Stimulated activated CD4-positive, alpha-beta T cell treated with anti-CD3 and anti-CD28 coated beads, TNF-alpha, amount 100 ng/mL, for 1 hour (primary cell): ENCODE measurements at places on chromosomes 4 and X.

DNA sequence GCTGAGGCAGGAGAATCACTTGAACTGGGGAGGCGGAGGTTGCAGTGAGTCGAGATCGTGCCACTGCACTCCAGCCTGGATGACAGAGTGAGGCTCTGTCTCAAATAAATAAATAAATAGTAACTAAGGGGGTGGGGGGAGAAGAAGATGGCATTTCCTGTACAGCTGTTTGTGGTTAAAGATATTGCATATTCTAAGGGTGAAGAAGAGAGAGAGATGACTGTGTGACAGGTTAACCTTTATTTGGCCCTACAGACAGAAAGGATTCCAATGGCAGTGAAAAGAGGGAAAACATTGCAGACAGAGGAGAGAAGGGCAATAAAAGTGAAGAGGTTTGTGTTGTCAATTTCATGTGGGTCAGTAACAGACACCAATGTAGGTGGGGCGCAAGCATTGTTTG, 9.4 kb downstream of the TASL start:
- DNase-seq: no peak

DNA sequence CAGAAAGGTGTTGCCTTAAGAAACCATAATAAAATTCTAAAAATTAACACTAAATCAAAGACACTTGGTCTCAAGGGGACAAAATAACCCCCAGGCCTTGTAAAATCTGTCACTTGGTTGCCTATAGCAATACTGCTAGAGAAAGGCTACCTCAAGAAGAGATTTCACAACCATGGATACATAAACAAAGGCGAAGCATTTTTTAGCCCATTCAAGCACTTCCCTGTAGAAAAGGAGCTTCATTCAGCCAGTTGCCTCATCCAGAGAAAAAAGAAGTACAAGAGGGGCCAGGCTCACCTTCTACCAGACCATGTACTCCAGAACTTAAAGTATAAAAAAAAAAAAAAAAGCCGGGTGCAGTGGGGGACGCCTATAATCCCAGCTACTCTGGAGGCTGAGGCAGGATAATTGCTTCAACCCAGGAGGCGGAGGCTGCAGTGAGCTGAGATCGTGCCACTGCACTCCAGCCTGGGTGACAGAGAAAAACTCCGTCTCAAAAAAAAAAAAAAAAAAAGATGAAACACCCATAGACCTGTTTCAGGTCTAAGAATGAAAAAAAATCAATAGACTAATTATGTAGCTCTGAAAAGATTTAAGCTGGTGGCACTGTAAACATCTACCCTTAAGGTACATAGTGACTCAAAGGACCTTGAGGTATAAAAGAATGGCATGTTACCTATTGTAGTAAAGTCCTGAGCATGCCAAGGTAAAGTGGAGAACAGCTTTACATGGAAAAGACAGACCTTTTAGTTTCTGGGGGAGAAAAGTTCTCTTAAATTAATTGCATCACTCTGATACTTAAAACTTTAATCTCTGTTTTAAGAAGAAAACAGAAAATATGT, 18.0 kb downstream of the RUFY3 start:
- DNase-seq: no peak

- no peak for DNase-seq
These were observed 43.8 kb downstream of the GEMIN8 start for GRCh38 chrX:13985697-13986435.

DNA sequence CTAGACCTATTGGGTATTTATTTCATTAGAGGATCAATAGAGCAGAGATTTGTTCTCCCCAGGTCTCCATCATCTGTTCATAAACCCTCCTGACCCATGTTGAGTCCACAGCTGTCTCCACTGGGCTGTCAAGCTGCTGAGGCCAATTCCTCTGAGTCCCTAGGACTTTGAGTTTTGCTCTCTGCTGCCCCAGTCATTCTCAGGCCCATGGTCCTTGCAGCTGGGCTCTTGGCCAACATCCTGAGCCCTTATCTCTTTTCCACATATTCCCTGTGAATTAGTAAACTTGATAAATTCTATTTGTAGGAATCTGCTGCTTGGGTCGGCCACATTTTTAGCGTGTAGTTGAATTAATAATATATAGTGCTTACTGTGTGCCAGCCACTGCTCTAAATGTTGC, 41.9 kb downstream of the FHL1 start:
- DNase-seq: no peak

DNA sequence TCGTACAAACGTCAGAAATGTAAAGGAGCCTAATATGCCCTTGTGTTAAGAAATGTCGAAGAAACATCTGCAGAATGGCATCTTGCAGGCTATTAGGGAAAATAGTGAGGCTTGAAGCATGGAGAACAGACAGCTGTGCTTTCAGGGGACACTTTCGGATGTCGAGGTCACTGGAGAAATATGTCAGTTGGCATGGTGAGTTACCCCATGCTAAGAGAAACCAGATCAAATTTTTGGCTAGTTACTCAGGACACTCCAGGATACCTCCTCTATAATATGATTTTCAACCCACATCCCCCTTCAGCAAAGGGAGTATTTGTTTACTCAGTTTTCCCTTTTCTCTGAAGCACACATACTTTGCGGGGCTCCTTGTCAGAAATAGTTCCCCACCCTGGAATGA, 171.4 kb downstream of the GPC3 start:
- DNase-seq: no peak

DNA sequence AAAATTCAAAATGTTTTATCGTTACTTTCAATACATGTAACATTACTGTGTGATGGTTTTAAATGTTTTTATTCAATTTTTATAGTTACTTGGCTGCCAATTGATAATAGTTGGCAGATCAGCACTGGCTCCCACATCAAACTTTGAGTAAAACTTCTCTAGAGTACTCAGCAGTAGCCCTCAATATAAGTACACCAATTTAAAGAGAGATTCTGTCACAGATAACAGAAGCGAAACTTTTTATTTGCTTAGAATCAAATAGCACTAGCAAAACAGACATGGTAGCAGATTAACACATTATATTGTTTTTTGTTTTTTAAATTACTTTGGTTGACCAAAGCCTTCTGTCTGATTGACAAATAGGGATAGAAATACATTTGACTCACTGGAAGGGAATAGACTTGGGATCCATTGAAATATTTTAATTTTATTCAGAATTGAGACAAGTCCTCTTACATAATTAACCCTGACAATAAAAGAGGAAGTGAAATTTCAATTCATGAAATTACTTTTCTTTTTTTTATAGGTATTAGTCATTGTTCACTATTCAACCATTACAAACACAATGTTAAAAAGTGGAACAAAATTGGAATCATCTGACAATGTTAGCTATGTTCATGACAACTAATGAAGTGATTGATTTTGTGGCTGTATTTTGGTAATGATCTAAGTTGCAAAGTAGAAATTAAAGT, 554.9 kb downstream of the KLHL4 start:
- DNase-seq: no peak

GRCh38 chrX:17417372-17417771, 42.4 kb downstream of the NHS start:
- DNase-seq: no peak

DNA sequence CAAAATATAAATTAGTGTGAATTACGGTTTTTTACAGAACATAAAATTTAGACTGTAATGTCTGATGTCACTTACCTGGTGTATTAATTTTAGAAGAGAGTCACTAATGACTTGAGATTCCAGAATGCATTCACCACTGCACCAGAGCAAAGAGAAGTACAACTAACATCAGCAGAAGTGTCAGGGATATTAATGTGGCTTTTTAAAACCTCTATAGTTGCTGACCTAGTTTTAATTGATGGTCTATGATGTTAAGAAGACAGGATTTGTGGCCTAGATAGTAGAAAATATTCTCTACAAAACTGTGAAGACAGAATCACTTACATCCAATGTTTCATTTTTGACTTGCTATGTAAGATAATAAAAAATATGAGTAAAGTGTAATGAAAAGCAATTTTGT, 1181.6 kb downstream of the RAPGEF2 start:
- DNase-seq: no peak

DNA sequence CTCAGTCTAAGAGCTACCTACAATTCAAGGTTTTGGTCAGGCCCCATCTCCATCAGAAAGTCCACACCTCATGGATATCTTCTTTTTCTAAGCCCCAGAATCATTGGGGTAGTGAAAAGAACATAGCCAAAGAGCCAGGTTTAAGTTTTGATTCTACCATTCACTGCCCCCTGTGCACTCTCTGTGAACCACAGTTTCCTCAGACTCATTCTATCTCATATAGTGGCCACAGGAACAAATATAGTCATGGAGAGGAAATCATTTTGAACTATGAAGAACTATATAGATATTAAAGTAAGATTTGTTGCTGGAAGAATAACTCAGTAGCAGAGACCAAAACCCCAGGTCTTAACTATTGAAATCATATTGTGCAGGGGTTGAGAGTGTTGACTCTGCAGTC, 3.3 kb downstream of the SYTL5 start:
- no peak for DNase-seq

DNA sequence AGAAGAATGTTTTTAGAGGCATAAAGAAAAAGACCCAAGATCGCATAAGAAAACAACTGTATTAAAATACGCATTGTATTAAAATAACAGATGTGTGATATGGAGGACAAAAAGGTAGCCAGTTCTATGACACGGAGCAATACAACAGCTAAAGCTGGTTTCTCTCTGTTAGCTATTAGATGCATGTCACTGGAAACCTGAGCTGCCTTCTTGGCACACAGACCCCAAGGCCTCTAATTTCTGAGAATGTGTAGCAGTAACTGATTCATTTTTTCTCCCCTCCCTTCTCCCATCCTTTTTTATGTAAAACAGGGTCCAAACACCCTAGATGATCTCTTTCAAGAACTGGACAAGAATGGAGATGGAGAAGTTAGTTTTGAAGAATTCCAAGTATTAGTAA, 4.1 kb downstream of the S100G start:
- no peak for DNase-seq

DNA sequence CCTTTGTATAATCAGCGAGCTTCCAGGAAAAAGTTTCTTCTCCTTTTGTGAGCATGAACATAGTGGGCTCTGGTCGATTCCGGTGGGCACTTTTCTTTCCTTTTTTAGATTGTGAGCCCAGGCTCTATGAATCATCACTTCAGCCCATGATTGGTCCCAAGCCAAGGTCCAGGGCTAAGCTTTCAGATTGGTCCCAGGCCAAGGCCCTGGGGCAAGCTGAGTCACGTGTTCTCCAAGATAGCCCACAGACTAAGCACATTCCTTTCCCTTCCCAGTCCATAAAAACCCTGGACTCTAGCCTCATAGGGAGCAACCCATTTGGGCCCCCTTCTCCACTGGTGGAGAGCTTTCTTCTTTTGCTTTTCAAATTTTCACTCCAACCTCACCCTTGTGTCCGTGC, 430.5 kb downstream of the NAP1L3 start:
- DNase-seq: no peak

DNA sequence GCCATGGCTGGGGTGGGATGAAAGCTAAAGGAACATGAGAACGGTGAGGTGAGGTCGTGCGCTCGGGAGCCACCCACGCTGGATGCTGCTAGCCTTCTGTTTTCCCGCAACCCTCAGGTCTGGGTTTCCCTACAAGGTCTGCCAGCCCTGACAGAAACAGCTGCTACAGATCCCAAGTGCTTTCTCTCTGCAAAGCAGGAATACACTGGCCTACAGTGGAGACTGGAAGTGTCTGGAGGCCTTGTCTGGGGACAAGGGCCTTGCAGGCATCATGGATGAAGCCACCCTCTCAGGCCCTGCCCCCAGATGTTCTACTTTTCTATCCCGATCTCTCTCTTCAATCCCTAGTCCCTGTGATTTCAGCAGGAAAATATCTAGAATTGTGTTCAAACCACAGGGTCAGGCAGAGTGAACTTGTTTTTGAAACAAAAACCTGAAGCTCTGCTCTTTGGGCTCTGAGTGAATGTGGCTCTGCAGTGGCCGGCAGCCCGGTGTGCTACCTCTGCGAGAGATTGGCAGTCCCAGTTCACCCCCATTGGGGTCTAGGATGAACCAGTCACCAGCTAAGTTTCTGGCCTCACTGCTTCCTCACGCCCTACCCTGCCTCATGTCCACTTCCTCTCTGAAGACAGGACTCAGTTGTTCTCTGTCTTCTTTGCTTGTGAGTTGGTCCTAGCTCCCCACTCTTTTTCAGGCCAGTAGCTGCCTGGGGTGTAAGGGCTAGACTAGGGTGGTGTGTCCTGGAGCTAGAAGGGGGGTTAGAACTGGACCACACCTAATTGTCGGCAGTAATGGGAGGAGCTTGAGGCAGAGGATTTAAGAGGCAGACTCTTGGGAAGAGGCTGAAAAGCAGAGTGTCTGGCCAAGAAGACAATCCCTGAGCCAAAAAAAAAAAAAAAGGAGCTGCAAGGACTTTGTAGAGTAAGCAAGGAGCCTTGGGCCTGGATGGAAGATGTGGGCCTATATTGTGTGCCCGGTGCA, 89.6 kb downstream of the RTL5 start:
- DNase-seq: no peak

GRCh38 chr4:10117359-10118047, 904 bp upstream of the WDR1 start:
- no peak for DNase-seq

- DNase-seq: no peak
These were observed 1.1 kb downstream of the DOCK11 start for GRCh38 chrX:118496763-118497079.

DNA sequence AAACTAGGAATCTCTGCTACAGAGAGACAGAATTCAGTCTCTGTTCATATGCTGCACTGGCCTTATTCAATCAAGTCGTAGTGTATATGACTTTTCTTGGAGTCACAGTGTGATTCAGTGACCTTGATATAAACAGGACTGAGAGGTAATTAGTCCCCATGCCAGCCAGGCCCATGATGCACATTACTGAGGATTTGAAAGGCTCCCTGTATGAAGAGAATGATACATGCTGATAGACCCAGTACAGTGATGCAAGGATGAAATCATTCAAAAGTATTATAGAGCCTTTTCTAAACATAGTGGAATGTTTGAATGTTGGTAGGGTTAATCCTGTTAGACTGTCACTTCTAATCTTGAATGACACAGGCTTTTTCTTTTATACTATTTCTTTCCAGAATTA, 34.1 kb downstream of the ANXA3 start:
- no peak for DNase-seq

DNA sequence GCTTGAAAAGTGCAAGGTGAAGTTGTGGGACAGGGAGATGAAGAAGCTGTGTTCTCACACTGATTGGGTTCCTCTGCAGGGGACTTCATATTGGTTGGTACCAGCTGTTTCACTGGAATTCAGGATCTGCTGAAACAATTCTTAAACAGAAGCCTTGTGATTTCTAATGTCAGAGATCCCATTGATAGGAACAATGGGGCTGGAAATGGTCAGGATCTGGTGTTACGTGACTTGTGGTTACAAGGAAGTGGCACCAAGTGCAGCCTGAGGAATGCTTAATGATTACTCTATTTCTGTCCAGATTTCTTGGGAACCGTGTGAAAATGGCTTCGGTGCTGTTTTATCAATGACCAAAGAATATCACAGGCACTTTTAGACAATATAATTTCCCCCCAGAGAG, 68.1 kb downstream of the MOSPD2 start:
- DNase-seq: no peak

GRCh38 chr4:20254511-20255250, 3.0 kb downstream of the SLIT2 start:
- no peak for DNase-seq
